ENCODE measurements at places on chromosomes 1 and 21.

DNA sequence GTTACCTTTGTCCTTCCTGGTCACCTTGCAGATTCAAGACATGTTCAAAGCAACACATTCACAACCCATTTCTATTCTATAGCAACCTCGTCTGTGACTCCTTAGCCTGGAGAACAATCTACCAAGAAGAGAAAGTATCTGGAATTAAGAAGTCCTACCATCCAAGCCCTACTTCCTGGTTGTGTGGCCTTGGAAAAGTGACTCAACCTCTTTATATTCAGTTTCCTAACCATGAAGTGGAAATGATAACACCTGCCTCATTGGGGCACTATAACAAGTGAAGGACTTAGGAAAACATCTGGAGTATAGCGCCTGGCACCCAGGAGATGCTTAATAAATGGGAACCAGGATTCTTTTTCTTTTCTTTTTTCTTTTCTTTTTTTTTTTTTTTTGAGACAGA lies 36.5 kb upstream of the SRRM1 start:
- no peak for DNase-seq

GRCh38 chr1:182444497-182444896 lies 5.4 kb upstream of the RGSL1 start:
- DNase-seq, result no peak

GRCh38 chr1:224867715-224868114 lies 61.8 kb upstream of the DNAH14 start:
- no peak for DNase-seq

GRCh38 chr1:31180338-31180737 lies 59.3 kb downstream of the NKAIN1 start:
- DNase-seq, result no peak

DNA sequence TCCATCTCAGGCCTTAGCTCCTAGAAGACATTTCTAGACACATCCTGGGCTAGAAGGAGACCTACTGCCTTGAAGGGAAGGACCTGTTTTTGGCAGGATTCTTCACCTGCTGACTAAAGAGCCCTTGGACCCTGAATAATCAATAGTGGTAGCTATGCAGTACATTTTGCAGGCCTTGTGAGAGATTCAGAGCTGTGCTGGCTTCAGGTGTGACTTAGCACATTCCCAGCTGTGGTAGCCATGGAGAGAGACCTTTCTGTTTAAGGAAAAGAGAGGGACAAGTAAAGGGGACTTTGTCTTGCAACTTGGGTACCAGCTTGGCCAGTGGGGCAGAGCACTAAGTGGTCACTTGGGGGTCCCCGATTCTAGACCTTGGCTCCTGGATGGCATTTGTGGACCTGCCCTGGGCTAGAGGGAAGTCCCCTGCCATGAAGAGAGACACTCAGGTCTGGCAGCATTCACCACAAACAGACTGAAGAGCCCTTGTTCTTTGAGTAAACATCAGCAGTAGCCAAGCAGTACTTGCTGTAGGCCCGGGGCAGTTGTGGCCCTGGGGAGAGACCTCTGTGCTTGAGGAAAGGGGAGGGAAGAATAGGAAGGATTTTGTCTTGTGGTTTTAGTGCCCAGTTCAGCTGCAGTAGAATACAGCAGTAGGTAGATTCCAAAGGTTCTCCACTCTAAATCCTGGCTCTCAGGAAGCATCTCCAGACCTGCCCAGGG lies 26.2 kb upstream of the CD1A start:
- no peak for DNase-seq

DNA sequence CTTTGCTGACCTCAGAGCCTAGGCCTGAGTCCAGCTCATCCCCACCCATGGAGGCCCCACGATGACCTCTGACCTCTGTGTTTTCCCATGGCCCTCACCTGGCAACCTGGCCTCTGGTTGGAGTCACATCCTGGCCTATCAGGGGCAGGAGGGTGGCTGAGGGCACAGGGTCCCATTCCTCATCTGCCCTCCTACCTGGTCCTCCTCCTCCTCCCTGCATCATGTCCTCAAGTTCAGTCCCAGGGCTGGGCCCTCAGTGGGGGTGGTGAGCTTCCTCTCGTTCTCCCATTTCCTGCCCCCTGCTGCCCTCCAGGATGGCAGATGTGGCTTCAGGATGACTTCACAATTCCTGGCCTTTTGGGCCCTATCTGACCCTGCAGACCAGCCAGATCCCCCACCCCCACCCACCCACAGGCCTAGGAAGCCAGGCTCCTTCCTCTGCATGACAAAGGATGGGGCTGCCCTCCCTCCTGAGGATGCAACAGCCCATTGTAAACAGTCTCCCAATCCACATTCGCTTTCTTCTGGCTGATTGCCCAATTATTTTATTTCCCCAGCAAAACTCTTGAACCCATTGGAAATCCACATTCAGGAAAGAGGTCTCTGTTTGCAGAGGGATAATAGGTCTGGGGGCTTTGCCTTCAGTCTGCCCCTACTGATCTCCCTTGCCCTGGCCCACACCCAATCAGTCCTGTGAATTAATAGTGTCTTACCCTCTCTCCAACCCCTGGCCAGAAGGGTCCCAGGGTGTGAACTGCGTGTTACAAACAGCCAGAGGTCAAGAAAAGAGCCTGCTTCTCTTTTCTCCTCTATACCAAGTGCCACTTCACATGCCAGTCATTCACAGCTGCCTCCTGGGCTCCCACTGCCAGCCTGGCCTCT lies 10.3 kb upstream of the LEFTY1 start:
- DNase-seq, result no peak

DNA sequence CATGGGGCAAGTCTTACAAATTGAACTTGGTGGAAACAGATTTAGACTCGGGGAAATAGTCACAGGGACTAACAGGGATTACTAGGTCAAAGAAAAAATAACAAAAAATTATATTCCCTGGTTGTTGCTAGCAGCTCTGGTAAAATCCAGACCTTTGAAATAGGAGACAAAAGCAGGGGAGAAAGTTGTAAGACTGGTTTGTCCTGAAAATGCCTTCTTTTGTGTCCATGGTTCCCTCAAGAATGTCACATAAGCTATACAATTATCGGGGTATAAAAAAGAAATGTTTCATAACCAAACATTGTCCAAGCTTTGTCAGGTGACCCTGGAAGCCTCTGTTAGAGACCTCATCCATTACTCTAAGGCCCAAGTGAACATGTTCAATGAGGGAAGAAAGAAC lies 33.1 kb downstream of the KIAA0319L start:
- DNase-seq, result no peak

DNA sequence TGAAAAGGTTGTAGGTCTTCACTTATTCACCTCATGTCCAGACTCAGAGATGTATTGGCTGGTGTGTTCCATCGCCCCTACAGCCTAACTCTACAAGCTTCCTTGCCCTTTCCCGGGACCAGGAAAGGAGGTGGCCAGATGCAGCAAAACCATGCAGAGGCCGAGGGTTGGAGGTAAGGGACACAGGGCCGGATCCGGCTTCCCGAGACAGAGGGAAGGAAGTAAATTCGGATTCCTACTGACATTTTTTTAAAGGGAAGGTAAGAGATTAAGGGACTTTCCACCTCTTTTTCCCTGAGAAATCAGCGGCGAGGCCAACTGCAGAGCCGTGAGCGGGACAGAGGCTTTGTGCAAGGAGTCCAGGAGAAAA lies 12.7 kb downstream of the EPHA10 start:
- DNase-seq, result no peak

- no peak for DNase-seq
These were observed 142.7 kb downstream of the FOXD2 start for GRCh38 chr1:47580451-47580995.

- no peak for DNase-seq
These were observed 64.2 kb downstream of the SERINC2 start for GRCh38 chr1:31476891-31477846.

DNA sequence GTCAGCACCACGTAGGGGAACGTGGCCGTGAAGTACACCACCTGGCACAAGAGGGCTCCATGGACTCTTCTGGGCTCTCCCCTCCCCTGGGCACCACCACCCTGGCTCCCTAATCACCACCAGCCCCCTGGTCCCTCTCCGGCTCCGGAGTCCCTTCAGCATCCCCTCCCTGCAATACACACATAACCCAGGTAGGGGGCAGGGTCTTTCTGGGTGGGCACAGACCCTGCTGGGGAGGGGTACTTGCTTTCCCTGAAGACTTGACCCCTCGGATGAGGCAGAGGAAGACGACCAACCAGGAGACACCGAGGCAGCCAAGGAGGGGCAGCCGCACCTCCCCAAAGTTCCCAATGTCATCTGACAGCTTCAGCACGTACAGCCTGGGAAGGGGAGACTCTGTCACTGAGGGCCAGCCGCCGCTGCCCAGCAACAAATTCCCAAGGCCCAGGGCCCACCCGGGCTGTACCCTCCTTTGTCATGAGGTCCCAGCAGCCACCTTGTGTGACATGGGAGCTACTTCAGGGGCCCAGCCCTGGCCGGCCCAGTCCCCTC lies 11.3 kb downstream of the CCDC24 start:
- DNase-seq, result no peak

GRCh38 chr1:58932859-58933598 lies 149.2 kb upstream of the JUN start:
- peak; percentile 24 for DNase-seq

- no peak for DNase-seq
These were observed 72.6 kb downstream of the TPR start for GRCh38 chr1:186302381-186302920.

GRCh38 chr1:109632671-109633346 lies 13.2 kb downstream of the AMPD2 start:
- no peak for DNase-seq

- no peak for DNase-seq
These were observed 44.5 kb downstream of the PTGFR start for GRCh38 chr1:78535286-78535685.

- DNase-seq, result no peak
These were observed 65.1 kb upstream of the RAB4A start for GRCh38 chr1:229205854-229206253.

DNA sequence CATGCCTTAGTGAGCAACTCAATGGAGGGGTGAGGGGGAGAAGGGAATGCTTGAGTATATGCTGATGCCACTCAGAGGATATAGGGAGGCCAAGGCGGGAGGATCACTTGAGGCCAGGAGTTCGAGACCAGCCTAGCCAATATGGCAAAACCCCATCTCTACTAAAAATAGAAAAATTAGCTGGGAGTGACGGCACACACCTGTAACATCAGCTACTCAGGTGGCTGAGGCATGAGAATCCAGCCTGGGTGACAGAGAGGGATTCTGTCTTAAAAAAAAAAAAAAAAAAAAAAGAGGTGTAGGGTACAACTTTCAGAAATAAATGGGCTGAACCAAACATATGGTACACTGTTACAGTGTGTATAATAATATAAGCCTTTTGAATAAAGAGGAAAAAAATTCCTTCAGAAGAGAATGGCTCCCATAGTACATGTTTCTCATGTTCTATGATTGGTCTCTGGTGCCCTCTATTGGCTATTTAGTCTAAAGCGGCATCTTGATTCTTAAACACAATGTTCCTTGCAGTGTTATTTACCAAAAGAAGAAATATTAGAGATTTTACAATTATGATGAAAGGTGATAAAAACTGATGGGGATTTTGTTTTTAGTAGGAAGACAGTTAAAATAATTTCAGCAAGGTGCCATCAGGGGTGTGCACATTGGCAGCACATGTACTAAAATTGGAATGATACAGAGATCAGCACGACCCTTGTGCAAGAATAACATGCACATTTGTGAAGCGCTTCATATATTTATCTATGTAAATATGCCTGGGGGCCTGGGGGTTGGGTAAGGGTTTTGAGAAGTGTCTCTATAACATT lies 109.8 kb downstream of the PATJ start:
- no peak for DNase-seq

DNA sequence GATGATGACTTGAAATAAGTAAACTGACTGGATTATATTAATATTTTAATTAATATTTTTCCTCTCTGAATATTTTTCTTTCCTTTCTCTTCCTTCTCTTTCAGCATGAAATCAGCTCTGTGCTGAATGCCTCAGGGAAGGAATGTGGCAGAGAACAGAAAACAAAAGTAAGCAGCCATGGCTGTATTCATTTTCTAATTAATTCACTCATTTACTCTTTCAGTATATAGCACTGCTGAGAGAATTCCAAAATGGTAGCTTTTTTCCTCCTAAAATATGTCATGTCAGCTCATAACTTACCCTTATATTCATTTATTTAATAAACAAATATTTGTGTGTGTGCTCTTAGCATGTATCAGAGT lies 522.5 kb downstream of the PTPRC start:
- DNase-seq, result no peak

- no peak for DNase-seq
These were observed 188.2 kb upstream of the FGGY start for GRCh38 chr1:59108481-59109317.

GRCh38 chr1:89429062-89429461 lies 65.2 kb downstream of the GBP6 start:
- DNase-seq, result no peak

DNA sequence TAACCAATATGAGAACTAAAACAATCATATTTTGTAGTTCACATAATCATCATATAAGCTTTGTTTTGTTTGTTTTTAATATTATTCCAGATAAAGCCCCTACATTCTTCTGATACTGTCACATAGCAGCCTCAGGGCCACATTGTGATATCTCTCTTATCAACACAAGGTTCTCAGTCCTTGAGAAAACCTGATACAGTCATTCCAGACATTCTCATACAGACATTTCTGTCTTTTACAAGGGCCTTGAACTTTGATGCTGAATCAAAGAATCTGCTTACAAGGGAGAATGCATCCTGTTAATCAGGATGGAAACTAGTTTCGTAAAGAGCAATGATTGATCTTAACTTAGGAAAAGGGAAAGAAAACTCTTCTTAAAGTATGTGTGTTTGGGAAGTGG lies 12.7 kb upstream of the VCAM1 start:
- DNase-seq, result no peak

- DNase-seq, result no peak
These were observed 42.7 kb downstream of the GIPC2 start for GRCh38 chr1:78088486-78088885.

DNA sequence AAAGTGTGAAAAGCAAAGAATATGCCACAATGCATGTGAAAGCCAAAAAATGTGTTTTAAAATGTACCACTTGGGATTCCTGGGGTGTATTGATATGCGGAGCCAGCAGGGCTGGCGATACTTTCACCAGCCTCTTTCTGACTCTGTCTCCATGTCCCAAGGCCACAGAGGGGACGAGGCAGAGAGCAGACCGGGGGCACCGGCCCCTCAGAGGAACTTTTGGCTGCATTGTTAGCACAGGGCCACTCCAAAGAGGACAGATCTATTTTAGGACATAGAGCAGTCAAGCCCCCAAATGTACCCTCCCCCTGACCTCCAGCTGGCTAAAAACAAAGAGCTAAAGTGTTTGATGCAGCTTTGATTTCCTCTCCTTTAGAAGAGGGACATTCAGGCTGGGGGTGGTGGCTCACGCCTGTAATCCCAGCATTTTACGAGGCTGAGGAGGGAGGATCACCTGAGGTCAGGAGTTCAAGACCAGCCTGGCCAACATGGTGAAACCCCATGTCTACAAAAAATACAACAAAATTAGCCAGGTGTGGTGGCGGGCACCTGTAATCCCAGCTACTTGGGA lies 25.6 kb upstream of the ZNF436 start:
- no peak for DNase-seq

DNA sequence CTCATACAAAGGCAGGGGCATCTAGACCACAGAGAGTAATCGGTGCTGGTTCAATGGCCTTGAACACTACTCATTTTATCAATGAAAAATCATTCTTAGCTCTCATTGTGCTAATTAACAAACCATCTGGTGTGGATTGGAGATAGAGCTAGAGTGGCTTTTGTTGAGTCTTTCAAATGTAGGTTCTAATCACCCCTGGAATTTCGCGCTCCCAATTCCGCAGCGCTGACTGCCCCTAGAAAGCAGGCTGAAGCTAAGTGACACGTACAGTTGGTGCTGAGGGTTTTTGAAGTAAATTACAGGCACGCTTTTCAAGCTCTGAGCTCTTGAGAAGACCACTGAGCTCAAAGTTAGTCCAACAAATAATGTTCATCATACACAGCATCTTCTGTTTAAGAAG lies 31.2 kb upstream of the CA6 start:
- no peak for DNase-seq
